ENCODE measurements at places on chromosomes 3 and 15.

- DNase-seq, result no peak
Measured at GRCh38 chr15:39130556-39131379, 450.1 kb upstream of the THBS1 start.

GRCh38 chr3:146501752-146502151 is 32.4 kb upstream of the PLSCR2 start:
- no peak for DNase-seq

- DNase-seq, result no peak
Measured at GRCh38 chr15:68537097-68537496, 41.7 kb upstream of the CORO2B start.

DNA sequence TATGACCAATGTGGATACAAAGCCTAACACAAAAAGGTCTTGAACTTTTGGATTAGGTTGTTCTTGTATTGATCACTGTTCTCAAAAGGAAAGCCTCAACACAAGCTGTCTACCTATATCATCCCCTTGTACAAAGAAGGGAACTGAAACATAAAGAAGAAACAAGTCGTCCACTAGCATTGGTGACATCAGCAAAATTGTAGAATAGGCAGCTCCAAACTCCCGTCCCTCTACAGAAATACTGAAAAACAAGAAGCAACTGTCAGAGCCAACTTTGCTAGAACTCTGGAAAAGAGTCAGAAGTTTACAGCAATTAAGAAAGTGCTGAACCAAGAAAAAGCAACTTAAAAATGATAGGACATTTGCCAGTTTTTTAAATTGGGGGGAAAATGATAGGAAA is 7.5 kb upstream of the NR1I2 start:
- DNase-seq, result no peak

DNA sequence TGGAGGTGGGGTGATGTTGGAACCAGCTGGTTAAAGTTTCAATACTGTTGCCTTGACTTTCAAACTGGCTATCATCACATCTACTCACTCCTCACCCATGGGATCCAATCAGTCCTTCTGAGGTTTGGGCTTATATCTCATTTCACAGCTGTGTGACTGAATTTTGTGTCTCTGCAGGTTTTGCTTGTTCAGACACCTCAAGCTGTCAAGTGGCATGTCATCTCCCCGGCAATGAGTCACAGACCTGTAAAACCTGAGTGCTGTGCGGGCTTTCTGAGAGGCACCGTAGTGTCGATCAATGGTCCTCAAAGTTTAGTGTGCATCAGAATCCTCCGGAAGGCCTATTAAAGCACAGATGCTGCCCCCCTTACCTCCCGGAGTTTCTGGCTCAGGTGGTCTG is 86.4 kb upstream of the RORA start:
- no peak for DNase-seq

GRCh38 chr3:13077431-13078162 is 4.4 kb upstream of the IQSEC1 start:
- DNase-seq, result no peak

GRCh38 chr15:83516935-83517334 is 69.8 kb downstream of the SH3GL3 start:
- DNase-seq, result no peak

DNA sequence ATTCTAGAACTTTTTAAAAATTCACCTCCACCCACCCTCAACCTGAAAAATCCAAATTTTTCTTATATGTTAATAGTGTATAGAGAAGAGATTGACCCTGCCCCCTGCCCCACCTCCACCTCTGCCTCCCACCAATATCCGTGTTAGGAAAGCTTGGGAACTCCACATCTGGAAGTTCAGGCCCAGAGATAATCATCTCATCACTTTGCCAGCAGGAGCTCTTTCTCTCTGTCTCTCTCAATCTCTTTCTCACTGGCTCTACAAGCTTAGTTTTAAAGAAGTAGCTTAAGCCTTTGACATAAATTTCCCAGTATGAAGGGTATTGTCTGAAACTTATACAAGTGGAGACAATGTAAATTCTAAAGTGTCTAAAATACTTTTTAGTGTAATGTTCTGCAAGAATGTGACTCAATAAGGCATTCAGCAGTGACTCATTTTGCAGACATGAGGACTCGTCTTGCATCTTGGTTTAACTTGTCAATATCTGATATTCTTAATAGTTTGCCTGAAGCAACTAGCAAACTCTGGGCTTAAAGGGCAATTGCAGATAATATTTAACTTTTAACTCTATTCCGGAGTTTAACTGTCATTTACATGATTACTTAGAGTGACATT is 299.8 kb upstream of the EPHA3 start:
- no peak for DNase-seq

DNA sequence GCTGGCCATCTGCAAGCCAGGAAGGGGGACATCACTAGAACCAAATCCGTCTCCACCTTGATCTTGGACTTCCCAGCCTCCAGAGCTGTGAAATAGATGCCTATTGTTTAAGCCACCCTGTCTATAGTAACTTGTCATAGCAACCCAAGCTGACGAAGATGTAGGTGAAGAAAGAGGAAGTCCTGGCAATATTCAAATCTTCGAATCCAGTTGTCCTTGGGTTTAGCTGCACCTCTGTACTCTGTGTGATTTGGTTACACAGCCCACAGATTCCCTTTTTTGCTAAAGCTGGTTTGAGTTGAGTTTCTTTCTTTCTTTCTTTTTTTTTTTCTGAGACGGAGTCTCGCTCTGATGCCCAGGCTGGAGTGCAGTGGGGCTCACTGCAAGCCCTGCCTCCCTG is 68.0 kb upstream of the XCR1 start:
- DNase-seq, result no peak

- DNase-seq, result no peak
Measured at GRCh38 chr3:140051019-140051957, 116.3 kb downstream of the CLSTN2 start.

GRCh38 chr15:38690216-38690615 is 125.6 kb upstream of the RASGRP1 start:
- no peak for DNase-seq

DNA sequence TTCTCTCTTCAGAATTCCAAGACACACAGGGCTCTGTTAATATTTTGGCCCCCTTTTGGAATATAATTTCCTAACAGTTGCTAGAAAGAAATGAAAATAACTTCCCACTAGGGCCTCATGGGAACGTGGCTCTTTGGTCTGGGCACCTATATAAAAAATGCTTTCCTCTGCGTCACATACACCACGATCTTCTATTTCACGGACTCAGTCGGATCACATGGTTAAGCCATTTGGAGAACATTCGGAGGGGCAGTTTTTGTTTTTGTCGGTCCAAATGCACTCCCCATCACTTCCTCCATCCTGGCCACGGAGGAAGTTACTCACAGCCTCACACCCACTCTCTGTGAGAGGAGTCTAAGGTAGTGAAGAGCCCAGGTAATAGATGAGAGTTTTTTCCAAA is 21.0 kb downstream of the TMEM44 start:
- no peak for DNase-seq
